ENCODE measurements at places on chromosomes 5 and 9.

GRCh38 chr5:170892196-170892595 lies 30.4 kb downstream of the RANBP17 start:
- DNase-seq: no peak

- DNase-seq: no peak
Measured at GRCh38 chr5:1448511-1449011, 3.3 kb upstream of the SLC6A3 start.

- no peak for DNase-seq
Measured at GRCh38 chr5:17785774-17786173, 151.5 kb downstream of the TAF11L14 start.

DNA sequence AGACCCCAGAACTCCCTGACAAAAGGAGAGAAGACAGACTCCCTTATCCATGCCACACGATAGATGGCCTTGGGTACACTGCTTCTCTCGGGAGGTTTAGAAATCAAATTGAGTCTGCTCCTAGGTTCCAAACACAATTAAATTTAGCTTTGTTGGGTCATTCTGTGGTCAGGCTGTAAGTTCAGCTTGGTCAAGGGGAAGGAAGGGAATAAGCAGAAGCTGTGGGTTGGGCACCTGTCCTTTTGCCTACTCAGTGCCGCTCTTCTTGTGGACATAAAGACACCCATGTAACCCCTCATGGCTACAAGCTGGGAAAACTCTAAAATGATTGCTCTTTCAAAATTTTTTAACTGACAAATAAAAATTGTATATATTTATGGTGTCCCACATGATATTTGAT lies 19.1 kb upstream of the AK3 start:
- no peak for DNase-seq

- DNase-seq: no peak
Measured at GRCh38 chr9:70410368-70410767, 4.1 kb downstream of the KLF9 start.

GRCh38 chr9:479971-480350 lies 265.3 kb downstream of the DOCK8 start:
- no peak for DNase-seq

DNA sequence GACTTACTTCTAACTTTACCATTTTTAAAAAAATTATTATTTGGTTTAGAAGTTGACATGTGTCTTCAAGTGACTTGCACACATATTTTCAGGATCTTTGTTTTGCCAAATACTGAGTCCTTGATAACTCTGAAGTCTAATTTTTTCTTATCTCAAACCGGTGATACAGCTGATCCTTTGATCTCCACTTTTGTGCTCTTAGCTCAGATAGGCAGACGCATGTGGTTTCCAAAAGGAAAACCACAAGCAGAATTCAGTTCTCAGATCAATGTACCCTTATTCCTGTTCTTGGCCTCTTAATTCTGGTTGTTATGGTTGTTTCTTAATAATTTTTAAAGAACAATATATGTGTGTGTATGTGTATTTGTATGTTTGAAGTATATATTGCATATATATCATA lies 238.3 kb upstream of the EDIL3 start:
- DNase-seq: peak; percentile 38

Data from thymus (tissue), 14 donors.